ENCODE measurements at places on chromosomes 4 and X.

DNA sequence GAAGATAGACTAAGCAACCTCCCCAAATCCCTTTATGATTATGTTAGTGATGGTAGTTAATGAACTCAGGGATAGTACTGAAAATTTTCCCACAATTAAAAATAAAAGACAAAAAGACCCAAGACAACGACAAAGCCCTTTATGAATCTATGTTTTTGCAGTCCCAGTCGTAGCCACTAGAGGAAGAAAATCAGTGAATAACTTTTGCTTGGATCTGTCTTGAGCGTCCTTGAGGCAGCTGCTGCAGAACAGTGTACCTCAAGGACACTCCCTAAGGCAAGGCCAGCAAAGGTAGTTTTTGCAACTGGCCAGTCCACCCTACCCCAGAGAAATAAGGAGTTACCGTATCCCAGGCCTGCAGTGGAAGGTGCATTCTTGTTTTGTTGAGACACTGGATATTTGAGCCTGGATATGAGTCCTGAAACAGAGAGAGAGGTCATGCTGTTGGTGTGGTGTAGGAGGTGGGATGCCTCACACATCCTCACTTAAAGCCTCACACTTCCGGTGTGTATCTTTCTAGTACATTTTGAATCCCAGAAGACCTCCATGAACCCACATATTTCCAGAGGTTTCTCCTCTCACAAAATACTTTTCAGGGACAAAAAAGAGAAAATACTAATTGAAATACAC is 8.7 kb upstream of the TIMM8A start:
- no peak for DNase-seq

- no peak for DNase-seq
Observed at GRCh38 chr4:147104768-147105167, 159.1 kb upstream of the TTC29 start.

GRCh38 chrX:1518512-1518911 is 18.5 kb downstream of the P2RY8 start:
- DNase-seq = no peak

- DNase-seq = no peak
Observed at GRCh38 chr4:77669946-77670590, 64.4 kb downstream of the CXCL13 start.

DNA sequence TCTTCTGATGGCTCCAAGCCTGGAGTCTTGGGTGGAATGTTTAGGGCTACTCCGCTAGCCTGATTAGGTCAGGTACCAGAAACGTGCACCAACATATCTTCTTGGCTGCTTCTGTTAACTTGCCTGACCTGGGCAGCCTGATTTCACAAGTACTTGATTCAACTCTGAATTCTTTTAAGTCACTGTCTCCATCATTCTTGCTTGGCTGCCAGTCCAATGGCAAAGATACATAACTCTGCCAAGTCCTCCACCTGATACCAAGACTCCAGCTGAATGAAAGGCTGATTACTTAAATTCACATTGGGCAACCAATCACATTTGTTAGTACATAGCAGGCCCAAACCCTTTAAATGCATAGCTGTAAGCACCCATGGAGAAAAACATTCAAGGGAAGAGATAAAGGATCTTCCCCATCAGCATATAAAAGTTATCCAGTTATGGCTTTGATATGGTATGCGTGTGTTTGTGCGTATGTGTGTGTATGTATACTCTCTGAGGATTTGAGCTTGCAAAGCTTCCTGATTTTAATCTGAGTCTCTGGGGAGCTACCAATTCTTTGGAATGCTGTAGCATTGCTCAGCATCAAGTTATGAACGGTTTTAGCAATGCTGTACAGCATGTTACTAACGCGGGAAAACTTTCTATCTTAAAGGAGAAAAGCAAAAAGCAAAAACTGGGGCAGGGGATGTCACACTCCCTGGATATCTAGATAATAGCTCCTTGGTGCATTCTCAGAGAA is 917.2 kb downstream of the DMD start:
- no peak for DNase-seq
